Effector memory CD4-positive, alpha-beta T cell (primary cell): ENCODE measurements at places on chromosomes 1 and 21.

DNA sequence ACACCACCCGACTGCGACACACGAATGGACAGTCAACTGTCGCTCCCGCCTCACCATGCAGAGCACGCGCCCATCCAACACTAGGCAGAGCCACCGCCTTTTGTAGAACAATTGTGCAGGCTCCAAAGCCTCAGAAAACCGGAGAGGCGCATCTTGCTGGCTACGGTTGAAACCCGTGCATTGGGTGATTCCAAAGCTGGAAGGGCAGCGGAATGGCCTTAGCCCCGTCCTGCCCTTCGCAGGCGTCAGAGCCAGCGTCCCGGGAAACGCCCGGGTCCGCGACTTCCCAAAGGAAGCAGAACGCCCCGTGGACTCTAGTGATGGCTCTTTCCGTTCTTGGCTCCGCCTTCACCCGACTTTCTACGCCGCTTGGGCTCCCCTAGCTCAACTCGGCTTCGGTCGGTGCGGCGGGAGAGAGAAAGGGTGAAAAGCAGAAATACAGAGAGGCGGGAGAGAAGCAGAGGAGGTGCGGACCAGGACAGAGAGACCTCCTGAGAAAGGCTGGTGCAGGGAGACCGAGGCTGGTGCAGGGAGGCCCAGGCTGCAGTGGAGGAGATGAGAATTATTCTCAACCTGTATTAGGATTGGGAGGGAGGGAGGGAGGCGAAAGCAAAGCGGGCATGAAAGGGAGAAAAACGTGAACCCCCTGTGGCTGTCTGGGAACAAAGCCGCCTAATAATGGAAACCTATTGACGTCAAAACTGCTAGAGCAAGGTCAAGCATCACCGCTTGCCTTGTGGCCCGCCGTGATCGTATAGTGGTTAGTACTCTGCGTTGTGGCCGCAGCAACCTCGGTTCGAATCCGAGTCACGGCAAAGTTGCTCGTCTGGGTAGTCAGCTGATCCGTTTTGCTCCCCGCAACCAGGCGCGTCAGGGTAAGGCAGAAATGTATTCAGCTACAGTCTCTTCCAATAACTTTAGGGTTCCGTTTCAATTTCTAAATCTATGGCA is 99.5 kb downstream of the PRKAB2 start:
- DNase-seq: no peak

DNA sequence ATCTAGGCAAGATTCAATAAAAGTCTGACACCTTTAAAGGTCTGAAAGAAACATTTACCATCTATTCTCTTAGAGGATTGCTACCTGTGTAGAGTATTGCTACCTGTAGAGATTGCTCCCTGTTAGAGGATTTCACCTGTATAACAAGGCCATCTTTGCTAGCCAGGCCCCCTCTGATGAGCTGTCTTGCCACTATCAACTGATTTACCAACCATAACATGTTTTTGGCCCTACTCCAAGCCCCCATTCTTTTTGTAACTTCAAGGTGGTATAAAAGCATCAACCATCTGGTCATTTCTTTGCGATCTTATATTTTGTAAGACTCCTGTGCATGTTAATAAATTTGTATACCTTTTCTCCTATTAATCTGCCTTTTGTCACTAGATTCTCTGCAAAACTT is 424.7 kb upstream of the CAMK1G start:
- no peak for DNase-seq

DNA sequence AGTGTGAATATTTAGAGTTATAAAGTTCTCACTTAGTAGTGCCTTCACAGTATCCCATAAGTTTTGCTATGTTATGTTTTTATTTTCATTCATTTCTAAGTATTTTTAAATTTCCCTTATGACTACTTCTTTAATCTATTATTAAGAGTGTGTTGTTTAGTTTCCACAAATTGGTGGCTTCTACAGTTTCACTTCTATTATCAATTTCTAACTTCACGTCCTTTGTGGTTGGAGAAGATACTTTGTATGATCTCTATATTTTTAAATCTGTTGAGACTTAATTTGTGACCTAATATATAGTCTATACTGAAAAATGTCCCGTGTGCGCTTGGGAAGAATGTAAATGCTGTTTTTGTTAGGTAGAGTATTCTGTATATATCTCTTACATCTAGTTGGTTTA is 11.7 kb downstream of the CHIA start:
- no peak for DNase-seq

- DNase-seq: no peak
Measured at GRCh38 chr1:85202092-85202863, 1.5 kb upstream of the SYDE2 start.

- DNase-seq: no peak
Measured at GRCh38 chr1:162702628-162703027, 70.4 kb downstream of the DDR2 start.

DNA sequence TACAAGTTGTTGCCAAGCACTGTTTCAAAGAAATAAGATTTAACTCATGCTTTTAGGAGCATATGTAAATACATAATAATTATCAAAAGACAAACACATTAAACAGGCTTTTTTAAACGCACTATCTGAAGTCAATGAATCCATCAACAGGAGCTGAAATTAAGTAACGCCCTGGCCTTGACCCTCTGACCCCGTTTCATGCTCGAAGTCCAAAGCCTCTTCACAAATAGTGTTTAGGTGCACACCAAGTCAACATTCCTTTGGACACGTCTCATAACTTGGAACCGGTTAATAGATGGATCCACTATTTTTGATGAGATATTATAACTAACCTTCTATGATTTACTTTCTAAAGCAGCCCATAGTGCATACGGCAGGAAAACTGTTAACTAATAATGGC is 209.3 kb downstream of the GABPA start:
- DNase-seq: no peak

- no peak for DNase-seq
Measured at GRCh38 chr21:32257962-32258785, 20.7 kb downstream of the MIS18A start.

- DNase-seq: no peak
Measured at GRCh38 chr1:27598902-27599528, 4.9 kb downstream of the AHDC1 start.

DNA sequence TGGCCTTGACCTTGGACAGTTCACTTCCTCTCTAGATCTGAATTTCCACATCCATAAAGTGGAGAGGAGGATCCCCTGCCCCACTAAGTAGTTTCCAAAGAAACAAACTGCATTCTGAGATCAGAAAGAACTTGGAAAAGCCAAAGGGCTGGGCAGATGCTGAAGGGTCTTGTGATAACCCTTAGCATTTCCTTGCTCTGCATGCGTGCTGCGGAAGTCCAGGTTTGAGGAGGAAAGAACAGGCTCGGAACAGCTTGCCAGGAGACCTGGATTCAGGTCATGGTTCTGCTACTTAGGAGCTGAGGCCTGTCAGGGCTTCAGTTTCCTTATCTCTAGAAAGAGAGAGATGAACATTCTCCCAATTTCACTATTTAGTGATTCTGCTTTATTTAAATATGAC is 27.2 kb downstream of the IGFN1 start:
- no peak for DNase-seq

DNA sequence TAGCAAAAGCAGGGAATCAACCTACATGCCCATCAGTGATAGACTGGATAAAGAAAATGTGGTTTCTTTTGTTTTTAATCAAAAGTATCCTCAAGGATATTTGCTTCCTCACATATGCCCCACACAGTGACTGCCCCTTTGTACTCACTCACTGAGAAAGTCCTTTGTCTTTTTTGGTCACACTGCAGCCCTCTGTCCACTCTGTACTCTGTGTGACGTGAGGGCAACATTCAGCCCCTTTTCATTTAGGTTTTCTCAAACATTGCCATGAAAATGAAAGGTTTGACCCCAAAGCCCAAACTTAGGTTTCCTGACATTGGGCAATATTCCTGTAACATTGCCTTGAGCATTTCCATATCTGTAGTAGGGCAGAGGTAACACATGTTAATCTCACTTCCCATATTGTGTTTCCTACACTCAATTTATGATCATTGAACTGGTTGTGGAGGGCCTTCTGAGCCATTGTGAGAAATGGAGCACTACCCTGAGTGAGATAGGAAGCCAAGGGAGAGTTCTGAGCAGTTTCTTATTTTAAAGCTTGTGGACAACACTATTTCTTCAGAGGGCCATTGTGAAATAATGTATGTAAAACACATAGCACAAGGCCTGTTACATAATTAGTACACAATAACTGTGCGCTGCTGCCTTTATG is 501.9 kb upstream of the C1orf87 start:
- DNase-seq: no peak

- no peak for DNase-seq
Measured at GRCh38 chr1:117162816-117163215, 41.3 kb upstream of the TRIM45 start.

DNA sequence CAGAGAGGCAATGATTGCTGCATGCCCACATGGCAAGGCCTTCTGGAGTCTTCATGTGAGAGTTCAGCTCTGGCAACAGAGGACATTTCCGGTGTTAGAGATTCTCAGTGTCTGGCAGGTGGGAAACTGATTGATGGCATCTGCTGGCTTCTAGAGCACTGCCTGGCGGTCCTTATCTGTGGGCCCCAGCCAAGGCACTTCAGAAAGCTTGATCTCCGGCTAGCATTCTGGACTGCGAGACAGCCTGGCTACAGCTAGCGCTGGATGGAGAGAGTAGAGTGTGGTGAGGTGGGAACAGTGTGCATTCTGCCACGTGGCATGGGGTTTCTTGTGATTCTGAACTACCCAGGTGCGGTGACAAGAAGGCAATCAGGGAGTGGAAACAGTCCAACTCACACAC is 9.4 kb downstream of the ZNF678 start:
- no peak for DNase-seq

DNA sequence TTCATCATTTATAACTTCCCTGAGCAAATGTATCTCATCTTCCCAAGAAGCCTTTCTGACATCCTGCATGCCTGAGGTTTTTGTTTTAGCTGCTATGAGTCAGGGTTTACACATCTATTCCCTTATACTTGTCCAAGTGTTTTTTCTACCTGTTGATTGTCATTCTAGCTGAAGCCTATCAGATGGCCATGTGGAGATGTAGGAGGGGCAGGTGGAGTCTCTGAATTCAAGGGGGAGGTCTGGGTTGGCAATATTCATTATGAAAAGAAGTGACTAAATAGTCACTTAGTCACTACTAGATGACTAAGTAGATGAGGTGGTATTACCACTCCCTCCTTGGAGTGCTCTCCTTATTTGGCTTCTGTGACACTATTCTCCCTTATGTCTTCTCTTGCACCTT is 52.4 kb downstream of the XCL1 start:
- DNase-seq: no peak

DNA sequence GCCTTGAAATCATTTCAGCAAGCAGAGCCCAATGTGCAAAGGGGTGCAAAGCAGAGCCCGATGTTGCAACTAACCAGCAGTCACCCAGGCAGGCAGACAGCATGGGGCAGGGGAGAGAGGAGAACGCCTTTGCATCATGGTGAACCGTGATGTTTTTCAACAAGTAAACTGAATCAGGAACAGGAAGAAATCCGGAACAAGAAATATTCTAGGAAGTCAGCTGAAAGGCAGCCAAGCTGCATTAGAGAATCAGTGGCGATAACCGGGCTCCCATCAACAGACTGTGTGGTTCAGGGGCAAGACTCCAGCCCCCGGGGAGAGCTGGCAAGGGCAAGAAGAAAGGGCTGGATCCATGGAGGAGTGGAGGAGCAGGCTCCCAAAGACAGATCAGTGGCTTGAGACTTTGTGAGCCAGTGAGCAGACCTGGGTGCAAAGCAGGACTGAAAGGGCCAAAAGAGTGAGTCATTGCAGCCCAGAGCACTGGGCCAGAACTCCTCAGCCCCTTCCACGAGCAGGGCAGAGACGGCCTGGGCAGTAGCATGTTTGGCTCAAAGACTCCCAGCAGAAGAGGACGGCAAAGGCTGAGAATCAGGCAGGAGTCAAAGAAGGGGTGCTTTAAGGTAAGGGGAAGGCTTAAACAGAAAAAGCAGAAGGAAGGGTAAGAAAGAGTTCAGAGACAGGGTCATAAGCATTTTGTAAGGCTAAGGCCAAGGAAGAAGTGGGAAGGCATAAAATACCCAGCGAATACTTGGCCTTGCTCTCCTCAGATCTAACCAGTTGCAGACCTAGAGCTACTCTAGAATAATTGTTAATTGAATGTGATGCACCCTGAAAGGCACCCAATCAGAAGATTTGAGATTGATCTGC is 155.0 kb downstream of the SETD4 start:
- DNase-seq: no peak

- DNase-seq: no peak
Measured at GRCh38 chr1:69070660-69071373, 496.9 kb upstream of the LRRC7 start.

DNA sequence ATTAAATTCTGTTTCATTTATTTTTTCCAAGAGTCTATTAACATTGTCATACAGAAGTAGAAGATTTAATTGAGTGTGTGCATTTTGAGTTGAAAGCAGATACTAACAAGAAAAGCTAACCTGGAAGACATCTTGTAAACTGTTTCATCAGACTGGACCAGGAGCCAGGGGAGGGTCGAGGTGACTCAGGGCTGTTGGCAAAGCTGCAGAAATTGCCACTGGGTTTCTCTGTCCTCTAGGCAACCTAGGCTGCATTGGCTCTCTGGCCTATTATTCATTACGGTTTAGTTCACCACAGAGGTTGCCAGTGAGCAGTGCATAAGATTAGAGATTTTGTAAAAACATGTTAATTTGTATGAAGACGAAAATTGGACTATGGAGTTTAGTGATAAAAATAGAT is 27.5 kb downstream of the ERG start:
- no peak for DNase-seq

GRCh38 chr1:64701886-64702285 is 43.0 kb upstream of the RAVER2 start:
- no peak for DNase-seq

- DNase-seq: no peak
Measured at GRCh38 chr1:13600762-13601453, 17.3 kb downstream of the PDPN start.

DNA sequence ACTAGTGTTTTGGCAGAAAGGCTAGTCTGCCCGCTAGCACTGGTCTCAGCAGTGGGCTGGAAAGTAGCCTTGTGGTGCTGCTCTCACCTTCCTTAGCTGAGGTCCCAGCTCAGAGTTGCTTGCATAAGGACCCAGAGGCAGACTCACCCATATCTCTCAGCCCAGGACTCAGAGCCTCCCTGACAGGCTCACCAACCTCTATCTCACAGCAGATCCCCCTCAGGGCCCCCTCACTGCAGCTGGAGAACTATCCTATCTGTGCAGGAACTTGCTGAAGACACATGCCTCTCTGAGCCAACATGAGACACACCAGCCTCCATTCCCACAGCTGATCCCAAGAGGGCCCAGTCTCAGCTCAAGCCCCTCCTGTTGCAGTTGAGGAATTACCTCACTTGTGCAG is 82.6 kb downstream of the IARS2 start:
- no peak for DNase-seq
